ENCODE measurements at places on chromosomes 3 and 15. TPM values are rescaled to one million over a fixed set of nuclear protein-coding genes. Genes with fewer than 3 reads are reported as not detected.

Gene UTS2B
- not detected for polyA plus RNA-seq

Gene CD80
- 0.03 TPM for polyA plus RNA-seq

Gene USP19
- polyA plus RNA-seq = 46.4 TPM

Gene PROS1
- polyA plus RNA-seq = 0.65 TPM

Gene ABI3BP
- polyA plus RNA-seq = 0.08 TPM

Gene COPS2
- 7.8 TPM for polyA plus RNA-seq

Gene SAMMSON
- not detected for polyA plus RNA-seq

Gene VPS8
- polyA plus RNA-seq = 13.0 TPM
